Vagina (tissue), 2 donors: ENCODE measurements at places on chromosomes 12 and 14. TPM values are rescaled to one million over a fixed set of nuclear protein-coding genes. Genes with fewer than 3 reads are reported as not detected.

DNA sequence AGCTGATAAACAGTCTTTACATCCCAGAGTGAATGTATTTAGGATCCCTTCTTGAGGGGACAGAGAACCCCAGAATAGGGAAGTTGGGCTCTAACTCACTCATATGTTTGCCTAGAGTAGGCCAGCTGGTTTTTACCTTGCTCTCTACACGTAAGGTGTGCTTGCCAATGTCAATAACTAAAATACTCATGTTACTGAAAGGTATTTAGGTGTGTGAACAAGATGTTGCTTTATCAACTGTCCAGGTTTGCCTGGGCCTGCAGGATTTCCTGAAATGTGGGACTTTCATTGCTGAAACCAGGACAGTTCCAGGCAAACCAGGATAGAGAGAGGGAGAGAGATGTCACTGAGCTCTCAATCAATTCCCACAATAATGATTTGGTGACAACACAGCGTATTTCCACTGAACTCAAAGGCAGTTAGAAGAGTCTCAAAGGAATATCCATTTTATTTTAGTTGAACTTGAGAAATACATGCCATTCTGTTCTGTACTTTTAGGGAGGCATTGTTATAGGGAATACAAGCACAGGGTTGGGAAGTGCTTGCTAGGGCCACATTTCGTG, 171.7 kb downstream of the NRXN3 start:
- no peak for DNase-seq

DNA sequence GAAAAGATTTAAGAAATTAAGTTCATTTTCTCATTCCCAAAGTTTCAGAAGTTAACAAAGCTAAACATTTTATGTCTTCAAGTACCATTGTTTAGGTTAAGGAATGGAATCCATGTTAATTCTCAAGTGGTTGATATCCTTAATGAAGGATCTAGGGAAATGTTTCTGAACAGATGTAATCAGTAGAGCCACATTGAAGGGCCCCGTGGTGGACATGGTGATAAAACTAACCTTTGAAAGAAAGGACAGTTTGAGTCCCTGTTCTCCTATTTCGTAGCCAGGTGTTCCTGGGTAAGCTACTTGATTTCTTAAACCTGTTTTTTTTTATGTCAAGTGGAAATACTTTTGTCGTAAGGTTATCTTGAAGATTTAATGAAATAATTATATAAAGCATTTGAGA, 4.6 kb downstream of the PPM1A start:
- no peak for DNase-seq

DNA sequence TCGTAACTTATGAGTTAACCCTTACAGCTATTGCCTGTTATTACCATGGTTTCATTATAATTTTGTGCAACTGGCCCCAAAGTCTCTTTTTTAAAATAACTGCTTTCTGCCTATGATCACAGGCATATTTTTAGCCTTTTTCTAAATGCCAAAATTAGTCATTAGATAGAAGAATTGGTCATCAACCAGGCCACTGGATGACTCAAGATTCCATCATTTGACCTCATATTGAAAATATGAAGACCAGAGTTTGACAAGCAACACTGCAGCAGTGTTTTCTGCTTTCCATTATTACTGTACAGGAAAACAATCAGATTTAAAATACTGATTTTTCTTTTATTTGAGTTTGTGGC, 54.7 kb upstream of the OTOGL start:
- no peak for DNase-seq

DNA sequence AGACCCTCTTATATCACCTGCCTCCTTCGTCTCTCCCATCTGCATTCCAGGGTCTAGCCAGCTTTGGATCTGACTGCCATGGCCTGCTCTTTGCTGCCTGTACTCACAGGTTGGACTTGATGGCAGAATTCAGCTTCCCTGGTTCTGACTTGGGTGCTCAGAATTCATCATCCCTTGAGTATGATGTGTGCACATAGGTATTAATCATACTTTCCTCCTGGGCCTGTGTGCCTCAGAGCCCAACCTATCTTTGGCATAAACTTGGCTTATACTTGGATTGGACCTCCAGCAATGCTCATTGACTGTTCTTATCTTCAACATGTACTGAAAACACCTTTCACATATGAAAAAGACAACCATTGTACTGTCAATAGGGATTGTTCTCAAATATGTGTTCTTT, 70.7 kb upstream of the LMNTD1 start:
- no peak for DNase-seq

DNA sequence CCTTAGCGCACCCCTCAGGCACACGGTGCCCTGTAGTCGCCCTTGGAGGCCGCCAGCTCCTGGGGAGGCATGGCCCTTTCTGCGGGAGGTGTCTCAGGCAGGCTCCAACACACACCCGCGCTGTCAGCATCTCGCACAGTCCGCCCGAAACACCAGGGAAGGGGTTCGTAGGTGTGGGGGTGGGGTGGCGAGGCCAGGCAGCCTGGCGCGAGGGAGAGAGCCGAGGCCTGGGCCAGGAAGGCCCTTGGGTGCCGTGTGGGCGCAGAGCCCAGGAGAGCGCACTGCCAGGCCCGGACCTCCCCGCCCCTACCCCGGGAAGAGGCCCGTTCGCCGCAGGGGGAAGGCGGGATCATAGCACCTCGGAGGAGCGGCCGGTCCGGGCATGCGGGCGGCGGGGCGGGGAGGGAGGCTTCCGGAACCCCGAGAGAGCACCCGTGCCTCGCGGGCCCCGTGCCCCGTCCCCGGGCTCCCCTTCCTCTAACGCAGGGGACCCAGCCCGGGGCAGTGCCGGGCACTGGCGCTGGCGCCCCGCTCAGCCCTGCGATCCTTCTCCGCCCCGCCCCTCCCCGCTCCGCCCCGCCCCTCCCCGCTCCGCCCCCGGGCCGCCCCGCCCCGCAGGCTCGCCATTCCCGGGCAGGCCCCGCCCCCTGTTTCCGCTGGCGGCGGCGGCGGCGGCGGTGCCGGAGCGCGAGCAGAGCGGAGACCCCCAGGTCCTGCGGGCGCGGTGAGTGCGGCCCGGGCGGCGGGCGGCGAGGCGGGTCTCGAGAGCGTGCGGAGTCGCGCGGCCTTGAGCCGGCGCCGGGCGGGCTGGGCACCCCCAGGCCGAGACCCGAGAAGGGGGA, at the start of gene TSPAN9:
Gene TSPAN9, plus strand, starts transcription at position 650 of the 842 bp plus-strand sequence. CDS start 123,815 bp downstream, outside the sequence.
- no peak for DNase-seq

GRCh38 chr12:49198431-49199155, 9.7 kb upstream of the TUBA1A start:
- DNase-seq = no peak

SDSL gene
- not detected for total RNA-seq

KCNJ8 gene
- 17.2 TPM for total RNA-seq
